ENCODE measurements at places on chromosomes 6 and 20.

- no peak for DNase-seq
Measured at GRCh38 chr6:42279144-42279781, 61.6 kb upstream of the MRPS10 start.

DNA sequence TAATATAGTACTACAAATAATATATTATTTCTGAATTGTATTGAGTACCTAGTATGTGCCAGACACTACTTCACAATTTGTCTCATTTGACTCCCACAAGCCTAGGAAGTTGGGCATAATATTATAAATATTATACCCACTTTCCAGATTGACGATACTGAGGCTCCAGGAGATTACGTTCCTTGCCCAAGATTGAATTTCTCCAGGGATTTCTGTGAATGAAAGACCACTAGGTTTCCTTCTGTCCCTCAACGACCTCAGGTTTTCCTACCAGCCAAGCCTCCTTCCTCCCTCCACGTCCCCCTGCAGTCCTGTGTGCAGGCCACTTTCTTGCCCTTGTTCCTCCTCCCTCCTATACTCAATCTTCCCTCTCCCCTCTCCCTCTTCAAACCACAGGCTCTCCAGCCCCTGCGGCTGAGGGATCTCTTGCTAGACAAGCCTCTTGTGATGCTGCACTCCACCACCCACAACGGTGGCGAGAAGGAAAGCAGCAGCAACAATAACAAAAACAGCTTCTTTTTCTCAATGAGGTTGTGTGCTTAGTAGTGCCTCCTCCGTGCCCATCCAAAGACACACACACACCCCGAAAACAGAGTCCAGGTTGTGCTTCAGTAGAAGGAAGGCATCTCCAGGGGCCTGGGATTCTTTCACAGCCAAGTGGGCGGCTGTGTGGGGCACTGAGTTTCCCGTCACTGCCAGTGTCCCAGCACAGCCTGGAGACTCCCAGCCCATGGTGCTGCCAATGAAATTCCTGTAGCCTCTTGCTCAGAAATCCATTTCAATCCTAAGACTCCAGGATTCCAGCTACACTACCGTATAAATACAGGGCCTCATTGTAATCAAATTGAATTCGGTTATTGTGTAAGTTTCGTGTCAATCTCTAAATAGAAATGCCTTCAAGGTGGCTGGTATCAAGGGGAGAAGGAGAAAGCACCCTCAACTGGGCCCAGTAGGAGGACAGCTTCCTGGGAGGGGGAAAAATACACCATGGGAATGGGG is 94.4 kb downstream of the NCR2 start:
- DNase-seq, result peak; percentile 45

GRCh38 chr6:116047173-116047933 is 13.3 kb downstream of the FRK start:
- DNase-seq, result no peak

DNA sequence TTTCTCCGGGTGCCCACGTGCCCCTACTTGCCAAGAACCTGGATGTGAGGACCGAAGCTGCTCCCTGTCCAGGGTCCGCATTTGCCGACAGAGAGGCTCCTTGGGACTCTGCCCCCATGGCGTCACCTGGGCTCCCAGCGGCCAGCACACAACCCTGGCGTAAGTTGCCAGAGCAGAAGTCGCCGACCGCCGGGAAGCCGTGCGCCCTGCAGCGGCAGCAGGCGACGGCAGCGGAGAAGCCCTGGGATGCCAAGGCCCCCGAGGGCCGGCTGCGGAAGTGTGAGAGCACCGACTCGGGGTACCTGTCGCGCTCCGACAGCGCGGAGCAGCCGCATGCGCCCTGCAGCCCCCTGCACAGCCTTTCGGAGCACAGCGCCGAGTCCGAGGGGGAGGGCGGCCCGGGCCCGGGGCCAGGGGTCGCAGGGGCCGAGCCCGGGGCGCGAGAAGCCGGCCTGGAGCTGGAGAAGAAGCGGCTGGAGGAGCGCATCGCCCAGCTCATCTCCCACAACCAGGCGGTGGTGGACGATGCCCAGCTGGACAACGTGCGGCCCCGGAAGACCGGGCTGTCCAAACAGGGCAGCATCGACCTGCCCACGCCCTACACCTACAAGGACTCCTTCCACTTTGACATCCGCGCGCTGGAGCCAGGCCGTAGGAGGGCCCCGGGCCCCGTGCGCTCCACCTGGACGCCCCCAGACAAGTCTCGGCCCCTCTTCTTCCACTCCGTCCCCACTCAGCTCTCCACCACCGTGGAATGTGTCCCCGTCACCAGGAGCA is 28.3 kb downstream of the ZNF831 start:
- DNase-seq, result no peak

- no peak for DNase-seq
Measured at GRCh38 chr20:1326031-1326930, 2.7 kb downstream of the SDCBP2 start.

GRCh38 chr6:148945301-148946021 is 198.6 kb downstream of the UST start:
- no peak for DNase-seq

DNA sequence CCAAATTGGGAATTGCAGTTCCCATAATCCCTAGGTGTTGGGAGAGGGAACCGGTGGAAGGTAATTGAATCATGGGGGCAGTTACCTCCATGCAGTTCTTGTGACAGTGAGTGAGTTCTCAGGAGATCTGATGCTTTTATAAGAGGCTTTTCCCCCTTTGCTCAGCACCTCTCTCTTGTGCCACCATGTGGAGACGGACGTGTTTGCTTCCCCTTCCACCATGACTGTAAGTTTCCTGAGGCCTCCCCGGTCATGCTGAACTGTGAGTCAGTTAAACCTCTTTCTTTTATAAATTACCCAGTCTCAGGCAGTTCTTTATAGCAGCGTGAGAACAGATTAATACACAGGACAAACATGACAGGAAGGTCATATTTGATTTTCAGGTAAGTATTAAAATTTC is 25.3 kb upstream of the HECA start:
- DNase-seq, result no peak
